Cerebellar nuclear complex (tissue), 1 donor: ENCODE measurements at places on chromosomes 7 and 10.

DNA sequence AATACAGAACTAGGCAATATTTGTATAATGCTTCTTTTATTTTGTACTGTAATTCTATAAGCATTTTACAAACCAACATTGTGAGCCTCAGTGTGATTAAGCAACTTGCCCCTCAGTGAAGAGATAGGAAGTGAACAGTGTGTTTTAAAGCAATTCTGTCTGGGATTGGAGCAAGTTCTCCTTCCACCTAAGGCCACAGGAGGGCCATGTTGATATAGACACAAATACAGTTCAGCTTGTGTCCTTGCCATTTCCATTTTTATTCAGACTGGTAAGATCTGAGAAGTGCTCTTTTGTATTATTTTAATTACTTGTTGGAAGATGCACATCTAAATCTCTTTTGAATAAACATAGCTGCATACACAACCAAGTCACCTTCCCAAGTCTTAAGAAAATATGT is 416.3 kb upstream of the COBL start:
- no peak for DNase-seq

GRCh38 chr10:26457088-26457487 is 18.9 kb downstream of the APBB1IP start:
- no peak for DNase-seq

DNA sequence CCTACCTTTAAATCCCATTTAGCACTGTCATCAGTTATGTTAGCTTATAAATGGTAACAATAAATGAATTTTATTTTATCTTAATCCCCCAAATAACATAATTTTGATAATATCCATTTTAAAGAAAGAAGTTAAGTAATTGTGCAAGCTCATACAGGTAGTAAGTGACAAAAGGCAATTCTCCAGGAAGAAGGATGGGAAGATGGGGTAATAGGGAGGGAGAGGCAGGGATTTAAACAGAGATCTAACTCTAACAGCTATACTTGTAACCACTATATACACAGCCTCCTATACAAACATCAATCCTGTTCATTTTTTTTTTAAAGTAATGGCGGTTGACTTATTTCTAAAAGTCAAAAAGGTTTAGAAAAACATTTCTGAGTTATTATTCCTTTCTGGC is 119.4 kb downstream of the SGMS1 start:
- no peak for DNase-seq

- no peak for DNase-seq
These were observed 124.1 kb downstream of the MAD1L1 start for GRCh38 chr7:2108501-2109250.

DNA sequence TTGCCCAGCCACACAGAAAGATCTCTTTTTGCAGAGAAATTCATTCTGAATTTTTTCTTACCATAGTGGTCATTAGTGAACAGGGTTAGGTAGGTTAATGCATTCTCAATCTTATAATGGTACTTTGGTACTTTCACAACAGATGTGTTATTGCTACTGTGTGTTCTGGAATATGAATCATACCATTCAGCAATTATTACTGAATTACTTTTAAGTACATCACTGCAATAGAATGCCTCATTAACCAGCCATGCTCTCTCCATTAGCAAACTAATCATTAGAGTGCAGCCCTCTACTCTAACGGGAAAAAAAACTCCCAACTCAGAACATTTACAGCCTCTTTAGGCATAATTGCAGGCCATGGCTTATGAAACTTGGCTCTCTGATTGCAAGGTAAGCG is 102.1 kb downstream of the DOCK4 start:
- DNase-seq = no peak

- DNase-seq = no peak
These were observed 166.3 kb upstream of the TMEM196 start for GRCh38 chr7:19939746-19940145.

- DNase-seq = no peak
These were observed 42.7 kb downstream of the PLAU start for GRCh38 chr10:73953665-73954064.

DNA sequence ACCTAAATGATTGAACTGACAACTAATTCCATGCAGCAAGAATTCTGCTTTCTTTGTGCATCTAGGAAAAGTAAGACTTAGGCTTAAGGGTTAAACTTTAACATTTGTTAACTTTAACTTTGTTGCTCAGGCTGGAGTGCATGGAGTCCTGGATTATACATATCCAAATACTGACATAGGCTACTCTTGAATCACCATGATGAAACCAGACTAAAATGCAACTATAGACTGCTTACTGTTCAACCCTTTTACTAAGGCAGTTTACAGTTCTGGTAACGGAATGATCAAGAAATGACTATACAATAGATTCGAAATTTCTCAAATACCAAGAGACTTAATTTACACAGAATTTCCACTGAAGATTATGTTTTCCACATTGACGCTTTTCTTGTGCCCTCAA is 52.0 kb downstream of the PUS7 start:
- DNase-seq = no peak

DNA sequence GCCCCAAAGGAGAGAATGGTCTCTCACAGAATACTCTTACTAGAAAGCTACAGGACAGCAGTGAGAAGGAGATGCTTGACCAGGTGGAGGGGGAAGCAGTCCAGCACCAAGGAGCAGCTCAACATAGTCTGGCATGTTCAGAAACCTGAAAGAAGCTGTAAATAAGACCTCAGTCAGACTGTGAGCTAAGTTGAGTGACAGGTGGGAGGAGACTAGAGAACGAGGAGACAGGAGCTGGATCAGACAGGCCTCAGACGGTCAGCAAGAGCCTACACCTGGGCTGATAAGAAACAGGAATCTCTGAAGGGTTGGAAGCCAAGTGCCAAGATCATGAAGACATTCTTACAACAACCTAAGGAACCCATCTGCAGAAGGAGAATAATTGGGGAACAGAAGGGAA is 54.5 kb downstream of the ELMO1 start:
- DNase-seq = no peak

DNA sequence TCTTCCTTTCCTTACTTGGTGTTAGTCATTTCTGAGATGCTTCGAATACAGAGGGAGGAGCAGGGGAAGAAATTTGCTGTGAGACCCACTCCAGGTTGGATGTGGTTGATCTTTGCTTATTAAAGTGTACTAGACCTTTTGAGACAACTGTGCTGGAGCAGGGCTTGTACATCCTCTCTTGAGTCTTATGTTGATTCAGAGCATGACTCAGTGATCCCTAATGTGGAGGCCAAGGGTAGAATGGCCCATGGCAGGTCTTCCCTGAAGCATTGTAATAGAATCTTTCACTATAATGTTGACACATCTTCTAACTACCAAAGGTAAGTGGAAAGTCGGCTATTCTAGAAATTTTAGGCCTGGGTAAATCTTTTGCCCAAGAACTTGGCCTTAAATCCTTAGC is 17.0 kb upstream of the SFR1 start:
- DNase-seq = no peak

- no peak for DNase-seq
These were observed at the start of gene CAV1 for GRCh38 chr7:116524609-116525297. TSS of gene CAV1 (plus strand) at chr7:116525036. CDS start at chr7:116525063, 27 bp downstream.

DNA sequence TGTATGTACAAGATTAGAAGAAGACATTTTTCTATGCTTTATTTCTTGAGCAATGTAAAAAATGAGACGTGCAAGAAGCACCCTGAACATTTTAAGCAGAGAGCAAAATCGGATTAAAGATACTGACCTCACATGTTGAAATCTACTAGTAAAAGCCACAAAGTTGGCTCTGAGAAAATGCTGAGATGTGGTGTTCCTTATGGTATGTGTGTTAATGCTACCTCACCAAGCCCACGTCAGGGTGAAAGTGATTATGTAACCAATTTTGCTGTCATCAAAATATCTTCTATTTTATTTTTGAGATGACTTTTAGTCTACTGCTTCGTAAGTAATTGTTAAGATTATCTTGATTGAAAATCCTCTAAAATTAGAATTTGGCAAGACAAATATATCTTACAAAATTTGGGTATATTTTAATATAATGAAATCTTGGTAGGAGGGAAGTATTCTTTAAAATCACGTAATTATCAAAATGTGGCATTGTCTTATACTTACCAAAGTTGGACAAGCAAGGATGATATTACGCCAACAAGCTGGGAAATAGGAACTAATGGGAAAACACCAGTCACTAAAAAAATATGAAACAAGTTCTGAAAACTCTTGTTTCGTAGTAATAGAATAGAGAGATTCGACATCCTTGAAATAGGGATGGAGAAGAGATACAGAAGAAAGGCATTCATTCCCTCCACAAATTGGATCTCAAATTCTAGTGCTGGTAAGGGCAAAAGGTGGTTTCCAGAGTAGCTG is 5.8 kb downstream of the ADO start:
- no peak for DNase-seq

DNA sequence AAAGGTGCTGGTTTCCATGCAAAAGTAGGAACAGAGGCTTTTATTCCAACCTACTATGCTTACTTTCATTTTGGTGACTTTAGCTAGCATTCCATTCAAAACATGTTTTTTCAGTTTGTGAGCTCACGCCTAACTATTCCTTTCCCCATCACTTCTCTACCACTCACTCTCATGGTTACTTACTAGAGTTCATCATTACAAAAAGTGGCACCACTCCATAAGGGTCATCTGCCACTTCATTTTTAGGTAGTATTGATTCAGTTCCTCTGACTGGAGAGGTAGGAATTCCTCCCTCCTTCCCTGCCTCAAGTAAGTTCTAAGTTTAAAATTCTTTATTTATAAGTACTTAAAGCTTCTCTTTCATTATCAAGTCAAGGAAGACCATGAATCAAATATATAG is 543.1 kb downstream of the HTR7 start:
- DNase-seq = no peak

DNA sequence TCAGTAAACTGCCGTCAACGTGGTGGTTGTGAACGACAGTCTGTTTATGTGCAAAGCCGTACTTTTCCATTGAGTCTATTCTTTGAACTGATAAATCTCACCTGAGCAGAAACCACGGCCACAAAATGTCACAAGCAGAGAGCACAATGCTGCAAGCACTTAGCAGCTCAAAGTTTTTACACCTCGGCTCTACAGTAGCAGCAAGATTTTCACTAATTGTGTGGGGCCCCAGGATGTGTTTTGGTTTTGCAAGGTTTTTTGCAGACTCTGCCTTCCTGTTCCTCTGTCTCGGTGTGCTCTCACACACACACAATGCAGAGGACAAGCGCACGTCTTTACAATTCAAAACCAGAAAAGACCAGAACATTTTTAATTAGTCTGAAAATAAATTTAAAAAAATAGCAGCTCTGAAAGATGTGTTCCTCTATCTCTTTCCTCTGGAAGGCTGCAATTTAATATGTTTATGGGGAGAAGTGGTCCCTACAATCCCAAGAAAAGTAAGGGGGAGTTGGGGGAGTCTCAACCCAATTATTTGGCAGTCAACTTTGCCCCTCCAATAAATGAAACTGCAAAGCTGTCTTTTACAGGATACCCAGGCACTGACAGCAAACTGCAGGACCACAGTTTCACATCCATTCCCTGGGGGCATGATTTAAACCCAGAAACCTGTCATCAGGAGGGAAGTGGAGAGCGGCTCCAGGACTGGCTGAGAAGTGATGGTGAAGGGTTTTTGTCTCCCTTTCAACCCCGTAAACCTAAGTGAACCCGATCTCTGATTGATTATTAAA is 73.8 kb upstream of the SFMBT2 start:
- DNase-seq = no peak

GRCh38 chr7:70719125-70719524 is 412.8 kb upstream of the GALNT17 start:
- DNase-seq = no peak

DNA sequence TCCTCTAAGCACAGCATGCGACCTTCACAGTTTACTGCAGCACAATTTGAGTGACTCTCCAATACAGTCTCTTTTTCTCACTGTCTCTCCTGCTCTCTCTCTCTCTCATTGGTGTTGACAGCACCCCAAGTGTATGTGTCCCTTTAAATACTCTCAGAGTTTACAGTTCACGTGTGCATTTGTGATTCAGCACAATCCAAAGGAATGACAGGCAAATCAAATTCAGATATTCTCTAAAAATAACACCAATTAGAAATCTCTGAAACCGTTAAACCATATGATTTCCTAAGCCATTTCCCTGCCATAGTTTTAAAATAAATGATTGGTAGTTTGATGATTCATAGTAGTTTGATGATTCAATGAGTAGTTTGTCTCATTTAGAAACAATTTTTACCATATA is 104.0 kb upstream of the GAD2 start:
- DNase-seq = no peak

GRCh38 chr10:70499836-70500167 is 21.2 kb downstream of the PALD1 start:
- no peak for DNase-seq

- no peak for DNase-seq
These were observed 69.9 kb upstream of the COMTD1 start for GRCh38 chr10:75305675-75306074.

GRCh38 chr7:134891262-134891695 is 95.0 kb upstream of the AGBL3 start:
- DNase-seq = peak; percentile 95

DNA sequence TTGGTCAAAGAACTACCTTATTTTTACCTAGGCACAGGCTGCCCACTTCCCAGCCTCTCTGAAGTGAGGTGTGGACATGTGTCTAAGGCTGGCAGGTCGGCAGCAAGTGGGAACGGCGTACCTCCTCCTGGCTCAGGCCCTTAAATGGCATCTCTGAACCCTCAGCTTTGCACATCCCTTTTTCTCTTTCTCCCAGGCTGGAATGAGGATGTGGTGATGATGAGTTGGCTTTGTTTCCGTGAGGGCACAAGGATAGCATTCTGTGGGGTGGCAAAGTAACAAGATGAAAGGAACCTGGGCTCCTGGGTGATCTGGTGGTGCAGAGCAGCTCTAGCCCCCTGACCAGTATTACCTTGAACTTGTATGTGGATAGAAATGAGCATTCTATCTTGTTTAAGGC is 196.8 kb downstream of the REEP3 start:
- DNase-seq = no peak

GRCh38 chr10:69573056-69573806 is at the start of gene NEUROG3:
TSS of gene NEUROG3 (minus strand) at chr10:69573422. CDS start at chr10:69573043, 379 bp downstream.
- no peak for DNase-seq

- DNase-seq = no peak
These were observed 177.0 kb downstream of the TSPAN12 start for GRCh38 chr7:120680985-120681384.

DNA sequence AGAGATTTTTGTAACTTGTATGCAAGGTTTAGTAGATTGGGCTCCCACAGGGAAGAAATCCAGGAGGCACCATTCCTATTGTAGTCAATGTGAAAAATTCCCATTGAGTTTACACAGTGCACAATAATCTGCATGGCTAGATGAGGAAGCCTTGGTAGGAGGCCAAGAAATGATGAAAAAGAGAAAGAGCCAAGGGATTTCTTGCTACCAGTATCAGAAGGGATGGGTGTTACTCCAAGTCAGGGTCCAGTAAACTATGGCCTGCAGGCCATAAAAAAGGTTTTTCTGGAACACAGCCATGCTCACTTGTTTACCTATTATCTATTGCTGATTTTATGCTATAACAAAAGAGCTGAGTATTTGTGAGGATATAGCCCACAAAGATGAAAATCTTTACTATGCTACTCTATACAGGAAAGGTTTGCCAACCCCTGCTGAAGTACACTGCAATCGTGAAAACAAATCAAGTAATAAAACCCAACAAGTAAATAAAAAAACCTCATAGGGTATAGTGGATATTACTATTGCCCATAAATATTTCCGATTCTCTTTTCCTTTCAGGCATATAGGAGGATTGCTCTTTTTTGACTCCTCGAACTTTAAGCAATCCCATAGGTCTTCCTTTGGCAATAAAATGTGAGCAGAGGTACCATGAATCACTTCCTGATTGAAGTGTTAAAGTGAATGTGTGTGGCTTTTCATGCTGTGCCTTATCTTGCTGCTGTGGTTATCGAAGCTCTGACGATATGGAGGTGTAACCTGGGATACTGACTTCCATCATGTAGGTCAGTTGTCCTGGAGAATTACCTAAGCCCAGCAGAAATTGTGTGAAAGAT is 256.3 kb upstream of the MAGI2 start:
- DNase-seq = no peak

GRCh38 chr7:135536150-135536549 is 21.6 kb upstream of the NUP205 start:
- no peak for DNase-seq
